Left ventricle myocardium superior (tissue), 1 donor: ENCODE measurements at places on chromosomes 7 and 10. TPM values are rescaled to one million over a fixed set of nuclear protein-coding genes. Genes with fewer than 3 reads are reported as not detected.

- DNase-seq, result no peak
Observed at GRCh38 chr7:111730476-111731300, 168.4 kb upstream of the IMMP2L start.

- peak; percentile 89 for DNase-seq
Observed at GRCh38 chr10:91409069-91409868, 875 bp upstream of the HECTD2 start.

DNA sequence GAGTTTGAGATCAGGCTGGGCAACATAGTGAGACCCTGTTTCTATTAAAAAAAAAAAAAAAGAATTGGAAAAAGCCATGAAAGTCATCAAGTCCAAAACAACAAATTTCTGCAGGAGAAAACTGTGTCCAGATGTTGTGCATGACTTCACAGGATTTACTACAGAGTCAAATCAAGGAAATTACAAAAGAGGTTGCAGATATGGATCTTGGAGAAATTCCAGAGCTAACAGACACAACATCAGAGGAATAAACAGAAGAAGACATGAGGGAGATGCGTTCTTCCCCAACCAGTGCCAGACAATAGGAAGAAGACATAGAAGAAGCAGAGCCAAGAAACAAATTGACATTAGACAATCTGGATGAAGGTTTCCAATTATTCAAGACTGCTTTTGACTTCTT is 24.3 kb upstream of the KCNIP2 start:
- DNase-seq, result no peak

GRCh38 chr7:37435156-37435855 is 13.4 kb downstream of the ELMO1 start:
- DNase-seq, result no peak

The NEUROD6 gene
- not detected for total RNA-seq
